Kasumi-1 (cell line): ENCODE measurements at places on chromosomes 7 and 10.

DNA sequence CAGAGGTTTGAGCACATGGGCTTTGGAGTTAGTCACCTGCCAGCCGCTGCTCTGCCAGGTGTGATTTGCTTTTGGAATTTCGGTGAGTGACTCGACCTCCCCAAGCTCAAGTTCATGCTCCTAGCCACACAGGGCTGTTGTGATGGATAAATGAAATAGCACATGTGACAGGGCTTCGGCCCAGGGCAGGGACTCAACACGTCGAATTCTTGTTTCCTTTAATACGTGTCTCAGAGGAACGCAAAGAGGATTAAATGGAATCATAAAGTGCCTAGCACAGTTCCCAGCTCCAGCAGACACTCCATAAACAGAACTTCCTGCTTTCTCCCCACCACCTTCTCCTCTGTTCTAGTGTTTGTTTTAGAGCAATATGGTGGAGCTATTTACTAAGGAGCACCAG is 88.3 kb upstream of the CHST15 start:
- DNase-seq = no peak

DNA sequence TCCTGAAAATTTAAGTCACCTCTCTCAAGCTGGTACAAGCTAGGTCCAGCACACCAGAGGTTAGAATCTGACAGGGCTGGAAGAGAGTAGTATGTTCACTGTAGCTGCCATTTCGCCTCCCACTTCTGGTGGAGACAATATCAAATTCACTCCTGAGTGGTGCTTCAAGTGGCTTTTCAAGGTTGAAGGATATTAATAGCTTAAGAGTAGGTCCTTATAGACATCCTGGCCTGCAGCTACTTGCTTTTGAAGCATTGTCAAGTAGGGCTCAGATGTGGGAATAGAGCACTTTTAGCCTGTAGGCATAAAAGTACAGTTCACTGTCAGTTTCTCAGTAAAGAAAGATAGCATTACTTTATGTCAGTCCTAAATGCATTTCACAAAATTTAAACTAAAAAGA is 270.5 kb upstream of the PLPP4 start:
- no peak for DNase-seq

DNA sequence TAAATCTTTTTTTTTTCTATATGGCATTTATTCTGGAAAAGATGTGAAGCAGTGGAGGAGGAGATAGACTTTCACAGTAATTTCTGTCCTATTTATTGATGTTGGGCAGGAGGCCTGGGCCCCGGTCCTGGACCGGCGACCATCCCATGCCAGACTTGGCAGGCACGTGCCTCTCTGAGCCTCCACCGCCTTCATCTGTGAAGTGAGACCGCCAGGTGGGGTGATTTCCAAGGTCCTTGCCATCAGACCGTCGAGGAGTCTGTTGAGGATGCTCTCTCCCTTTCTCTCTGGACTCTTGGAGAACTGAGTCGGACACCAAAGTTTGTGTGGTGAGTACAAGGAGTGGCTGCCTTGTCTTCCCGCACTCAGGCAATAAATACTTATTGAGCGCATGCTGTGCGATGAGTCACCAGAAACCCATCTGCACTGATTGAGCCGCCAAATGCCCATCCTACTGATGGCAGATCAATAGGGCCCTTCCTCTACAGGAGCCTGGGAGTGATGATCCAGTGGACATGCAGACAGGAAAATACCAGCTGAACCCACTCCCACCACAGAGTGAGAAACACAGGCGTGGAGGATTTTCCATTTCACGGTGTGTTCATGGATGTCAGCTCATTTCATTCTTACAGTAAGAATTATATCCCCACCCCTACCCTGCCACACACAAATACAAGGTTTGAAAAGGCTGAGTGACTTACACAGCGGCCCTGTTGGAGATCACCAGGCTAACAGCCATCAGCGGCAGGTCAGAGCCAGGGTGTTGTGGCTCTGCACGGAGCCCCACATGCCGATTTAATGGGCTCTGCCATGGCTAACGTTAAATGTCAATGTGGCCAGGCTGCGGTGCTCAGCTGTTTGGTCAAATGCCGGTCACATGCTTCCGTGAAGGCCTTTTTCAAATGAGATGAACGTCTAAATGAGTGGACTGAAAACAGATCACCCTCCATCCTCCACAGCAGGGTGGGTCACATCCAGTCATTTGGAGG is 11.5 kb upstream of the PRKAG2 start:
- DNase-seq = no peak

DNA sequence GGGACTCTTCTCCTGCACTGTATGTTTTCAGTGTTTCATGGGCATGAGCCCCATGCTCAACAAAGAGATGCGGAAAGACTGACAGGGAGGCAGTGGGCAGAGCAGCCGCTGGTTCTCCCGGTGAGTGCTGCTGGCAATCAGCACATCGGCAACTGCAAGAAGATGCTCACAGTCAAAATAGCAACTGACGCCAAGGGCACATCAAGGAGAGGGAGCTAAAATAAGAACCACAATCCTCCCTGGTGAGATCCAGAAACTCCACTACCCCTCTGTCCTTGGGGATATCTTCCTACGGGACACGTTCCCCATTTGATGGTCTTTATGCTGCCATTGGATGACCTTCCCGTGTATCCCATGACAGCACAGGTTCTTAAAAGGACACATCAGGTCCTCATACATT is 28.9 kb upstream of the SVIL start:
- DNase-seq = no peak

DNA sequence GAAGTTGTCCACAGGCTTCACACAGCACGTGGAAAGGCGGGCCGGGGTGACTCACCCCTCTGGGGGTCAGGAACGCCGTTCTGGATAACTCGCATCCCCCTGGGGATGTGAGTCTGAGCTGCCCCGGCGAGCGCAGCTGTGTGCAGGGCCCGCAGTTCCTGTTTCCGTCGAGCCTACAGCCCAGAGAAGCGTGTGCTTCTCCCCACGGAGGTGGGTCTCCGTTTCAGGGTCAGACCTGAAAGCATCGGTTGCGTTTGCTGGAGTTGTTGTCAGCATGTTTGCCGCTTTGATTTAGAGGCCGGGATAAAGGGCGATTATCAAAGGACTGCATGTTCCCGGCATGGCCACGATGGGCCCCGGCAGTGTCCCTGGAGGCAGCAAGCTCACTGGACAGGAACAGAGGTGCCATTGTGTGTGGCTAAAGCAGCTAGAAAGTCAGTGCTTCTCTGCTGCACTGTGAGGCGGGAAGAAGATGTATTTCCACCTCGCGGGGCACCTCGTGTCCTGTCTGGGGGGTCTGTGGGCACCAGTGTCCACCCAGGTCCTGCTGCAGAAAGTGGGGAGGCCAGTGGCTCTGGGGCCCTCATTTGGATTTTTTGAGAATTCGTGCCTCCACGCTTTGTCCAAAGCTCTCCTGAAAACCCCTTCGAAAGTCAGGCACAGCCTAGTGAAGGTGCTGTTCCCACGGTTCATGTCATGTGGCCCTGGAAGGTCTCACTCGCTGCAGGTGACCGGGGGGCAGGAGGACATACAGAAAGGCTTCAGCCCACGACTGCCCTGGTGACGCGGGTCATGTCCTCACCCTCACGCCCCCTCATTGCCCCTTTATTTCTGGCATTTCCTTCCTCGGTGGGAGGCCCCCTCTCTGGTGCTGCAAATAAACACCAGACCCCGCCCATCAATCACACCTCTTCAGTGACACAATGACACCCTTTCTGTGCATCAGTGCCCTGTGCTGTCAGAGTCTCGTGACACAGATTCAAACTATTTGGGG is 27.4 kb upstream of the GDI2 start:
- no peak for DNase-seq

DNA sequence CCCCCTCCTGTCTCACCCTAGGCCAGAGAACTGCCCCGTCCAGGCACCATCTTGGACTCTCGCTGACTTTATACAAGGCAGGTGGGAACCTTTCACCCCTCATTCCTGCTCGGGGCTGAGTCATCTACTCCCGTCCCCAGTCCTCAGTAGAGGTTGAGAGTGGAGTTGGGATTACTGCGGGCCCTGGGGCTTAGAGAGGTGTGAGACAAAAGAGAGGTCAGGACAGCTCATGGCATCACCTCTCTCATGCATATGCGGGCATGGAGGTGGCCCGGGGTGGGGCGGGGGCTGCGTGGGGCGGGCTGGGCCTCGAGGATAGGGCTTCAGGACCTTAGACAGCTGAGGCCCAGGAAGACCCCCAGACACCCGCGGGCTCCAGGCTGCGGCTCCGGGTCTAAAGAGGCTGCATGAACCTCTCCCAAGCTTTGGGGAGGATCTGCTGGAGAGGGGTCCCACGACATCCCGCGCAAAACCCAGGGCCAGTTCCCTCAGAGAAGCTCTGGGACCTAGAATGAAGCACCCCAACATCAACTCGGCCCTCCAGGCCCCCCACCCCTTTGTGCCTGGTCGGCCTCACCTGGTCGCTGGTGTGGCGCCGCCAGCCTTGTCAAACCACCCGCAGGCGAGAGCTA is 317 bp downstream of the PDZD7 start:
- no peak for DNase-seq

DNA sequence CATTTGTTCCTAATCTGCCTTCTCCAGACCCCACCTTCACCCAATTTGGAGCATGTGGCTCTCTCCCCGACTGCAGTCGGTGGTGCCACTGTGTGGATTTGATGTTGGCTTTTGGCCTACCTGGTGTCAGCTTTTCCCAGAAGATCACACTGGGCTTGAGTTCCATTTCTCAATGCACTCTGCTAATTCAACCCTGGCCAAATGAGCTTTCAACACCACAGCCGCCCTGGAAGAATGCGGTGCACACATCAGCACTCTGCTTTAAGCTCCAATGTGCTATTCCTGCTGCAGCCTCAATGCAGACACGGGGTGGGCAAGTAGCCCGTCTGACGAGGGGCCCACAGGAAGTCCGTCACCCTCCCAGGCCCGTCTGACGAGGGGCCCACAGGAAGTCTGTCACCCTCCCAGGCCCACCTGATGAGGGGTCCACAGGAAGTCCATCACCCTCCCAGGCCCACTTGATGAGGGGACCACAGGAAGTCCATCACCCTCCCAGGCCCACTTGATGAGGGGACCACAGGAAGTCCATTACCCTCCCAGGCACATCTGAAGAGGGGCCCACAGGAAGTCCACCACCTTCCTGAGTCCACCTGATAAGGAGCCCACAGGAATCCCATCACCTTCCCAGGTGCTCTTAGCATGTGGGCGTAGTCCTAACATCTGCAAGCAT is 64.4 kb downstream of the ASB13 start:
- DNase-seq = no peak

GRCh38 chr7:148698397-148699023 is at the start of gene CUL1:
Gene CUL1, plus strand, starts transcription at chr7:148698903. Its CDS starts 31,220 bp downstream, at chr7:148730123.
- DNase-seq = peak; percentile 68

DNA sequence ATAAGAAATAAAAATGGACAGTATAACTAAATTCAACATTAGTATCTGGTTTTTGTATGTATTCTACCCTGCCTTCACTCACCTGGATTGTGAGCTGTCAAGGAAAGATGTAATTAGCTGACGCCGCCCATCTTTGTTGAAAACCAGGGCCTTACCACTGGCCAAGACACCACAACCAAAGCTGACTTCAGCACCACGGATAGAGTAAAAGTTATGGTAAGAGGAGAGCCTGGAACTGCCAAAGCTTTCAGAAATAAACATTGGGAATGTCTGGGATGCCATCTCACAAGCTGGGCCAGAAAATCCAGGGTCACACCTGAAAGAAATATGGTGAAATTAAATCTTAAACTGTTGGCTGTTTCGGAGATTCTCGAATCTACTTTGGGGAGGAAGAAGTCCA is 190.1 kb upstream of the SLC26A5 start:
- no peak for DNase-seq

DNA sequence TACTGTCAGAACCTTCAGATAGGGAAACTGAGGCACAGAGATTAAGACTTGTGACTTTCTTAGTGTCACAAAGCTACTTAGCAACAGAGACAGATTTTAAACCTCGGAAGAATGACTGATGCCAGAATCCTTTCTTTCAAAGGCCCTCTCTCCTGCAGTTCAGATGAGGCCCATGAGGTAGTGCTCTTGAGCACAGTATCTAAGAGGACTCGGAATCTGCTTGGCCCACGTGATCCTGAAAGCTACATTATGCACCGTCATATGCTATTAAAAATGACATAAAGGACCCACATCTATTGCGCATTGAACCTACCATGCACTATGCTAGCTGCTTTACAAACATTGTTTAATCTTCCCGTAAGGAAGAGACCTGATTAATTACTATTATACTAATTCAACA is 355.9 kb downstream of the SFMBT2 start:
- DNase-seq = peak; percentile 88

GRCh38 chr10:48506147-48506917 is 98.5 kb downstream of the ARHGAP22 start:
- DNase-seq = peak; percentile 81

DNA sequence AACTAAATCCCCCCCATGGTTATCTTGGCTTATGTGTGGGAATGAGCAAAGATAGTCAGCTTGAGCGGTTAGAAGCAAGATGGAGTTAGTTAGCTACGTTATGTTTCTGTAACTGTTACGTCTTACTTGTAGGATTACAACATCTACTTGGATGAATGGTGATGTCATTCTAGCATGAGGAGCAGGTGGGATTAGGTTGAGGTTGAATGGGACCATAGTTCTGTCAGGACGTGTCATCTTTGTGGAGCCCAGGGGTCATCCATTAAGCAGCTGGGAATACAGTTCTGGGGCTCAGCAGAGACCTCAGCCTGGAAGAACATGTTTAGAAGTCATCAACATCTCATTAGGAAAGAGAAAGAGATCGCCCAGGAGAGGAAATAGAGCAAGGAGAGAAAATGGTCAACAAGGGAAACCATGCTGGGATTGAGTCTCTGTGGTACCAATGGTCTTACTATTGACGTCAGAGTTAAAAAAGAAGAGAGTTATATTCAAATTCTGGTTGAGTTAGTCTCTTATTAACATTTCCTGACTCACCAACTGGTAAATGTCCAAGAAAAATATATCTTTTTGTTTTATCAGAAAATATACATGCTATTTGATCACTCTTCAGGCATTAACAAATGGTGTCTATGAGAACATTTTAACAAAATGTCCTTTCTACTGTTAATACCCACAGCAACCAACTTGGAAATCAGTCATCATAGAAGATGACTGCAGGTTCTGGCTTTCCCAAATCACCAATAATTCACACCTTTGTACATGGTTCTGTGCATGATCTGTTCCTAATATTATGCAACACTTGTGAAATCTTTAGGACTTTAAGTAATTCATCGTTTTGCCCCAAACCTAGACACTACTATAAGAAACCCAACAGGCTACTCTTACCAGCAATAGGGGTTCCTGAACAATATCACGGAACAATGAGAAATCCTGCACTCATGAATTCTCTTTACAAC is 96.9 kb downstream of the KIAA1217 start:
- no peak for DNase-seq

- DNase-seq = no peak
Observed at GRCh38 chr10:71606257-71607081, 113.1 kb downstream of the C10orf105 start.

- no peak for DNase-seq
Observed at GRCh38 chr10:129929343-129930292, 34.5 kb downstream of the EBF3 start.
